ENCODE measurements at places on chromosomes 1 and 21. TPM values are rescaled to one million over a fixed set of nuclear protein-coding genes. Genes with fewer than 3 reads are reported as not detected.
A peak's percentile ranks its signal among the peaks of the same experiment; 100 is the strongest.

The RXFP4 gene
- total RNA-seq, result not detected

DNA sequence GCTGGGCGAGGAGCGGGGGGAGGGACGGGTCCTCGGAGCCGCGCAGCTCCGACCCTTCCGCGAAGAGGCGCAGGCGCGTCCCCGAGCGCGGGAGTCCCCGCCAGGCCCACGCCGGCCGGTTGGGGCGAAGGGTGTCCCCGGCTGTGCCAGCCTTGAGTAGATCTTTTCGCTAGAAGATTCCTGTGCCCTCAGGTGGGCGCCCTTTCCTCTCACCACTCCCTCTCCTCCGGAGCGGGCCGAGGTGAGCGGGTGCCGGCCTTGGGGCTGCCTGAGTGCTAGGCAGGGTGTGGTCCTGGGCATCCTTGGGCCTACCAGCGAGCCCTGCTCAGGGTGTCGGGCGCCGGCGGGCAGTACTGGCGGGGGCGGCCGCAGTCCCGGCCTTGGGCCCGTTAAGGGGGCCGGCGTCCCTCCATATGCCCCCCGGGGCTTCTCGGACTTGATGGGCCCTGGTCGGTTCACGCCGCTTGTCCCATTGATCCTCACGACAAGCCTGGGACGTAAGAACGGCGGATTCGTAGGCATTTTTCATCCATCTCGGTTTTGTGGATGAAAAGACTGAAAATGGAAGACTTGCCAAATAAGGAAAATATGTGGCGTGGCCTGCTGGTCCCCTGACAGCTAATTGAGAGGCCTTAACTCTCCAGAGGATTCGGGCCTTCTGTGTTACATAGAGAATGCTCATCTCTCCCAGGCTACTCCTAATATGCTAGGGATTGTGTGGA, 712 bp downstream of the DEGS1 start:
- peak; percentile 63 for DNase-seq

- no peak for DNase-seq
Measured at GRCh38 chr1:76109404-76109803, 34.9 kb downstream of the ST6GALNAC3 start.

GRCh38 chr1:174428033-174428432, 19.7 kb upstream of the GPR52 start:
- no peak for DNase-seq

DNA sequence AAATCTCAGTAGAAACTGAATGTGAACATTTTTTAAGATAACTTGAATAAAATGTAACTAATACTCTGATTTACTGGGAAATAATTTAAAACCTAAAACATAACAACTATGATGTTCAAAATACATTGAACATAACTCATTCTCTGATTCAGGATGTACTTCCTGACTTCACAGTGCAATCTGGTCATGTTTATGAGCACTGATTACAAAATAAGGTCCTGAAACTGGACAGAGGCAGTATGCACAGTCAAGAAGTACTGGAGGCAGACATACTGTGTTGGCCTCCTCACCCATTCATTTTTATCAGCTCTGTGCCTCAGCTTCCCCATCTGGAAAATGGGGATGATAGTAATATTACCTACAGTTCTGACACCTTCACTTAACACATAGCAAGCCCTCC, 651.3 kb downstream of the PTPRC start:
- peak; percentile 11 for DNase-seq

- peak; percentile 58 for DNase-seq
Measured at GRCh38 chr1:94036730-94037129, 84.2 kb downstream of the ABCA4 start.

- no peak for DNase-seq
Measured at GRCh38 chr1:164475834-164476233, 83.2 kb upstream of the PBX1 start.

- no peak for DNase-seq
Measured at GRCh38 chr1:245894843-245895242, 612.2 kb downstream of the SMYD3 start.

DNA sequence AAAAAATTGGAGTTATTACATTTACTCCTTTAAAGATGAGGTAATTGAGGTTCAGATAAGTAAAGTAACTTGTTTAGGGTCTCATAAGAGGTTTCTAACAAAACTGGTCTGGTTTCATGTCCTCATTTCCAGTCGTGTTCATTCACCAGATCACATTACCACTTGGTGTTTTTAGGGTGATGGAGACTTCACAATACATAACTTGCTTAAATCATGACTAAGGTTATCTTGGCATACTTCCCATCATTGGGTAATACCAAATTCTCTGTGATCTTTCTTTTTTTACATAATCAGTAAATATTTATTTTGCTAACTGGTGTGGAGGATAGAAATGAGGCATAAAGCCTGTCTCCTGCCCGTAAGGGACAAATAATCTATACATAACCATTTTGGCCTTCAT, 31.6 kb upstream of the RPTN start:
- peak; percentile 86 for DNase-seq

- no peak for DNase-seq
Measured at GRCh38 chr1:10754568-10755329, 41.7 kb downstream of the CASZ1 start.

GRCh38 chr1:109655615-109656519, at the start of gene GSTM4:
Gene GSTM4 (plus strand): TSS chr1:109656099. CDS start chr1:109656390, 291 bp downstream.
- DNase-seq, result peak; percentile 57

DNA sequence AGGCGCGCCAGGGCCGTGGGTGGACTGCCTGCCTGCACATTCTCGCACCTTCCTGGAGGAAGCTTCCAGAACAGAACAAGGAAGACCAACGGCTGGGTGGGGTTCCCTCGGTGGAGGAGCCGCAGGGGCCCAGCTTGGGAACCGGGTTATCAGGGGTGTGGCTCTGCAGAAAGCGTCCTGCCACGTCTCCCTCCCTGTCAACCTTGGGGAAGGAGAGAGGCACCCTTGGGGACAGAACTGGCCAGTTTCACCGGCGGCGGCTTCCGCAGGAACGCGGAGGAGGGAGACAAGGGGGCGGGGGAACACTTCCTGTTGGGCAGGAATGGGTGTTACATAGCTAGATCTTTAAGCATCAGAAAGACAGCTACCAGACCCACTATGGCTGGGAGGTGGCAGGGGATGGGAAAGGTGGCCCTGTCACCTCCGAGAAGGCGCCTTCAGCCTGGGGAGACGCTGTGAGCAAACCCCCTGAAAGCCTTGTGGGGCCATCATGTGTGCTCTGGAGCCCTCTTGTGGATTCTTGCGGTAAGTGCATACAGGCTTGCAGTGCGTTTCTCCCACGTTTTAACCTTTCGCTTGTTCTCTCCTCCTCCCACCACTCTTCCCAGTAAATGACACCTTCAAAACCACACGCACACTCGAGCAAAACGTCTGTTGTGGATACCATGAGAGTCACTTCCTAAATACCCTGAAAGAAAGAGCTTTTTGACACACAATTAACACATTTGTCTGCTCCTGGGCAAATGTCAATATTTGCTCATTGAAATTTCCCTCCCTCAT, 3.8 kb upstream of the PLEKHA6 start:
- peak; percentile 88 for DNase-seq
